ENCODE measurements at places on chromosomes 16 and 17.

DNA sequence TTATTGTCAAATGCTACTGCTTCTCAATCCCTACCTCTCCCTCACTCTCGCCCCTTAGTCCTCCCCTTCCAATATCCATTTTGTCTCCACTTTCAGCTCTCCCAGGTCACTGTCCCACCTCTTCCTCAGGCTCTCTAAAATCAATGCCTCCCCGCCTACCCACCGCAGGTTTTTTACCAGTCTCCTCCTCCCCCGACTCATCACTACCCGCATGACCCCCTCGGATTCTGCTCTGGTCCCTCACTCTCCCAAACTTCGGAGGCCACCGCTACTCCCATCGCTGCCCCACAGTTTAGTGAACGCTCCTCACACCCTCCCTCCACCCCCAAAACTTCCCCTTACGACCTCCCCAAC is 513 bp downstream of the CRLF3 start:
- no peak for DNase-seq

- DNase-seq, result no peak
Measured at GRCh38 chr17:8369944-8370343, 6.6 kb downstream of the KRABD2 start.

DNA sequence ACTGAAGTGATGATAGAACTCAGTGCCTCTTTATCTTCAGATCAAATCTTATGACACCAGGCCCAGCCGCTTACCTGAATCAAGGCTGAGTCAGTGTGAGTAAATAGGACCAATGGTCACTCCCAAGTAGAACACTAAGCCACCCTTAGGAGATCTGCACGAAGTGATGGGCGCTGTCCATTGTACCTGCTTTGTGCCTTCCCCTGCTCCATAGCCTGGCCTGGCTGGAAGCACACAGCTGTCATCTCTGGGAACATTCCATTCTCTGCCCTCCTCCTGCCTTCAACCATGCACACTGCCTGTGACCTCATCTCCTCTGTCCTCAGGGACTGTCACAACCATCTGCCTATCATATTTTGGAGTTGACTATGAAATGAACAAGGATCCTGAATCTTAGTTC is 279.5 kb upstream of the ASIC2 start:
- DNase-seq, result no peak

DNA sequence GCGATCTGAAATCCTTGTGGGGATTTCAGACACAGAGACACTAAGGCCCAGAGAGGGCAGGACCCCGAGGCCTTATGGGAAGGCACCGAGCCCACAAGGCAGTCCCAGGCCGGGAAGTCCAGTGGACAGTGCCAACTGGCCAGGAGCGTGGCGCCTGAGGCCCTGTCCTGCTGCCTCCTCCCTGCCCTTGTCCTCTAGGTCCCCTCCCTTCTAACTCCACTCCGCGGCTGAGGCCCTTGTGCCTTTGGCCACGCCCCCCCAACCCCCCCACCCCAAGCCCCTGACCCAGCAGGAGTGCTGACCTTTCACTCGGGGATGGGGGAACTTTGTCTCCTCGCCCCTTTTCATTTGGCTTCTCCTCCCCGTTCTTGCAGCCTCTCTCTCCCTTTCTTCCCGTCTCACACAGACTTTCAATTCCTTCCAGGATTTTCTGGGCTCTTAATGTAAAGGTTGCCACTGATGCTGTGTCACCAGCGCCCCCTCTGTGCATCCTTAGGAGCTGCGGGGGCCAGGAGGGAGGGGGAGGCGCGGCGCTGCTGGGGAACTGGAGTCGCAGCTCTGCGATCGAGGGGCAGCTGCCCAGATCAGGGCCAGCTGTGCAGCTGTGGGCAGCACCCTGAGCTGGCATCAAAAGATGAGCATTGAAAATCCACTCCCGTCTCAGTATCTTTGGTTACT is 29.1 kb downstream of the CRHR1 start:
- DNase-seq, result no peak

GRCh38 chr16:89924925-89925307 is 1.8 kb downstream of the TUBB3 start:
- DNase-seq, result no peak

Measured in activated CD4-positive, alpha-beta T cell treated with anti-CD3 and anti-CD28 coated beads, Interleukin-2, amount 50 U/mL, for 24 hours (primary cell).